Activated T-cell treated with anti-CD3 and anti-CD28 coated beads, Interleukin-2, amount 50 U/mL, for 48 hours (primary cell): ENCODE measurements at places on chromosomes 12 and 14.

DNA sequence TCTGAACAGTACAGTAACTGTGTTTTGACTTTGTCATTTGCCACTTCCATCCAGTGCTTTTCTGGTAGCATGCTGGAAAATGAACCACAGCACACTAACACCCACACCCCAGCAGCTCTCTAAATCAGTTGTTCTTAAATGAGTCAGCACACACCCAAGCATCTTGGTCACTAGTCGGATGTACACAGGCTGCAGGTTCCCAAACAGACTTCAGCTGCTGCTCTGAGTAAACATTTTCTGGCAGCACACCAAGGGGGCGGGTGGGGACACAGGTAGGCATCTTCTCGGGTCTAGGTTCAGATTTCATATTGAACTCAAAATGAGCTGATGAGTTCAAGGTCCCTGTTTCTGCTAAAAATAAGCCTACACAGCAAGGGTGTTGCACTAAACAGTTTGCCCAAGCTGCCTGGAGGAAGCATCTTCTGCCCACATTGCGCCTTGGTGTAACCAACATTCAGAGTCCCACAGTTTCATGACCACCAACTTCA lies 39.8 kb downstream of the IFNG start:
- DNase-seq: peak; percentile 82

- no peak for DNase-seq
Measured at GRCh38 chr12:89844539-89844938, 135.9 kb upstream of the ATP2B1 start.

GRCh38 chr12:2988494-2988893 lies 29.3 kb downstream of the TEAD4 start:
- DNase-seq: no peak

DNA sequence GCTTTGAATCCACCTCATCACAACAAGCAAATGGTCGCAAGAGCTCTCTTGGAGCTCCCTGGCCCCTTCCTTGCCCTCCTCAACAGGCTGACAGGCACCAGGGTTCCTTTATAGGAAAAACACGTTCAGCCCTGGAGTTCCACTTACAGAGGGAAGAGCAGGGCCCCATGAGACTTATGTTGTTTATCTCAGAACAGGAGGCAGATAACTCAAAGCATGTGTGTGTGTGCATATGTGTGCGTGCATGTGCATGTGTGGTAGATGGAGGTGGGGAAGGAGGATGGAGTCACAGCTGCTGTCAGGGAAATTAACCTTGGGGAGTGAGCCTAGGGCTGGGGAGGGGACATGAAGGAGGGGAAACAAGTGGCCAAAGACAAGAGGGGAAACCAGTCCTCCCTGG lies 138.1 kb downstream of the DPF3 start:
- DNase-seq: no peak

GRCh38 chr14:46887144-46887543 lies 235.6 kb upstream of the RPL10L start:
- DNase-seq: no peak

DNA sequence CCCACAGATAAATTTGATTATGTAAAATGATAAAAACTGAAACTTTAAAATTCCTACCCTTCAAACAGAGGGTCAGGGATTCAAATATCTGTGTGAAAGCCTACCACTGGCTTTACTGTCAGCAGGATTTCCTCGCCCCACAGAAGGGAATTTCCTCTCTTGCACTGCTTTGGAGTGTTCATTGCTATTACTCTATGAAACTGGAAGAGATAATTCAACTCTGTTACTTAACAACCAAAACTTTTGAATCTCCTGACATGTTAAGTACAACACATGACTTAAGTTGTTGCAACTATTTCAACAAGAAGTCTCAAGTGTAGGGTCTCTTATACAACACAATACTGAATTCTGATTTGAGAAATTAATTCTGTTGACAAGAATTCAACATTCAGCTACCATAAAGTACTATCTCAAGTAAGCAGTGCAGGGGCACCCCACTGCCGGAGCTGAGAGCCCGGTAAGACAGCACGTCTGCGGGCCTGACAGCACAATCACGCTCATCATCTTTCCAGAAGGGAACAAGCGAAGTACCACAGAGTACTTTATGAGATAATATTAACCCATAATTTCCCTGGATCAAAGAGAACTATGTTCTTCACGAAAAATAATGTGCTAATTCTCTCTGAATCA lies 22.9 kb downstream of the DICER1 start:
- no peak for DNase-seq

DNA sequence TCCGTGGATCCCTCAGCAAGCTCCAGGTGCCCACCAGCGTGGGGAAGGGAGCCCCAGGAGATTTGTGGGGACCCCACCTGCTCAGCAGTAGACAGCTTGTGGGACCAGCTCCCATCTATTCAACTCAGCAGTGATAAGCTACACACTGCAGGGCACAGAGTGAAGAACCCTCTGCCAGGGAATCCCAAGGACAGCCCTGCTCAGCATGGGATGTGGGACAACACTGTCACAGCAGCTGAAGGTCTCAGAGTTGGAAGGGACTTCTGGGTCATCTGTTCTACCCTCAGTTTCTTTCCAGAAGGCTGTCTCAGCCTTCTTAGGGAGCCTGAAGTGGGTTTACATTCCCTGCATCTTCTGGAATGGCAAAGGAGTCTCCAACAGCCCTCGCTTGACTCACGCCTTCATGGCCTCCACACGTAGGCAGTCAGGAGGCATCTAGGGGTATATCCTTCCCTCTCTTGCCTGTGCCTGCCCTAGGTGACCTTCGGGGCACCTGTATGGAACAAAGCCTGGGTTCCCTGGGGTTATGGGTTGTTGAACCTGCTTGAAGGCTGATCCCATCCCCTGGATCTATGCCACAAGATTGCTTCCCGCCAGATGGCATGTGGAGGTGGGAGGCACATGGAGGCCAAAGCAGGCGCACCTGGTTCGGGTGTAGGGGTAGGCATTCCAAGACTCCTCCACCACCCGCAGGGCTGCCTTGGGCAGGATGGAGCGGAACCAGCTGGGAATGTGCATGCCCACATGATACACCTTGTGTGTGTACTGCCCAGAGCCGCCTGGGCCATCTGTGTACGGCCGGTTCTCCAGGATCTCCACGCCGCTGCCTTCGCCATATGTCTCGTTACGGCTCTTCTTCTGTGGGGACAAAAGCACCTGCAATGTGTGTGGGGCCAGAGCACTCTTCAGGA lies 33.0 kb downstream of the ARL6IP4 start:
- DNase-seq: no peak

- no peak for DNase-seq
Measured at GRCh38 chr12:24768415-24768814, 180.5 kb downstream of the BCAT1 start.

GRCh38 chr12:124679533-124680371 lies 112.3 kb upstream of the NCOR2 start:
- DNase-seq: no peak

DNA sequence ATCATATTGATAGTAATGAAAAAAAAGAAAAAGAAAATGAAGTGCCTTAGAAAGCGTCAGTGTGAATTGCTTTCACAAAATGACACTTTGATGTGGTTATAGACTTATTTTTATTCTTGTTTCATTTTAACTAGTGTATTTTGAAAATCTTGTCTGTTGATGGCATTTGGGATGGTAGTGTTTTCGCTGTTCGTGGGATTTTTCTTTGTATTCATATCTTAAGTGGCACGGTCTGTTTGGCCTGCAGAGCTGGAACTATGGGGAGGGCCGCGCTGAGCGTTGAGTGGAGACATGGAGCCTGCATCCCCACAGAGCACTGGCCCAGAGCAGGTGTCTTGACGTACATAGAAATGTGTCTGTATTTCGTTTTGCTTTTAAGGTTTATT lies 61.6 kb downstream of the WDR20 start:
- DNase-seq: peak; percentile 39

DNA sequence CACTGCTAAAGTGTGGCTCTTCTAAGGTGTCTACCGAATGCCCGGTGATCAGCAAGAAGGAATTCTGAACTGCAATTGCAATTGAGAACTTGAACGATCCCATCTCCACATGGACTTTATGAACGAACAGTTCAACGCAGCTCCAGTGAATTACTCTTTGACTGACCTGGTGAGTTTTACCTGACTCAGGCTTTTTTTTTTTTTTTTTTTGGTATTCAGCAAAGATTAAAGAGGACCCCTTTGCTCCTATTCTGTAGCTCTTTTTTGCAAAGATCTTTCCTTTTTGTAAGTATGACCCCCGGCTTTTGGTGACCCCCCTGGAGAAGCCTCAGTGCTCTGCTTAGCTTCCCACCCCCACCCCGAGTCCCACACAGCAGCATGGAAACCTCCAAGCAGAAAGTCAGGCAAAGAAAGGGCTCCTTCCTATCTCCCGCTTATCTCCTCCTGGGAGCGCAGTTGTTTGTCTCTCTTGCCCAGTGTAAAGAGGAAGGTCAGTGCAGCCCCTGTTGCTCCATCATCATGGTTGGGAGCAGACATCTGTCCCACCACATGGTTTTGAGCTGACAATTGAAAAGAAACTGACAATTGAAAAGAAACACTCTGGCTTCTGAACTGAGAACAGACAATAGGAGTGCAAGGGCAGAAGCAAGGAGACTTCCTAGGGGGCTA lies 72.1 kb upstream of the DIO3 start:
- DNase-seq: no peak

- DNase-seq: no peak
Measured at GRCh38 chr14:35406506-35407305, 2.2 kb upstream of the NFKBIA start.

- DNase-seq: no peak
Measured at GRCh38 chr12:10393291-10393690, 3.5 kb upstream of the KLRK1 start.

- no peak for DNase-seq
Measured at GRCh38 chr14:66572826-66573225, 64.9 kb downstream of the GPHN start.

GRCh38 chr12:120286768-120287490 lies 4.8 kb downstream of the RNU4-2 start:
- DNase-seq: no peak

- no peak for DNase-seq
Measured at GRCh38 chr14:61774861-61775260, 12.6 kb downstream of the SNAPC1 start.

GRCh38 chr14:42517806-42518500 lies 911.3 kb downstream of the LRFN5 start:
- DNase-seq: no peak

GRCh38 chr14:64696355-64696857 lies 7.8 kb upstream of the PLEKHG3 start:
- DNase-seq: no peak

DNA sequence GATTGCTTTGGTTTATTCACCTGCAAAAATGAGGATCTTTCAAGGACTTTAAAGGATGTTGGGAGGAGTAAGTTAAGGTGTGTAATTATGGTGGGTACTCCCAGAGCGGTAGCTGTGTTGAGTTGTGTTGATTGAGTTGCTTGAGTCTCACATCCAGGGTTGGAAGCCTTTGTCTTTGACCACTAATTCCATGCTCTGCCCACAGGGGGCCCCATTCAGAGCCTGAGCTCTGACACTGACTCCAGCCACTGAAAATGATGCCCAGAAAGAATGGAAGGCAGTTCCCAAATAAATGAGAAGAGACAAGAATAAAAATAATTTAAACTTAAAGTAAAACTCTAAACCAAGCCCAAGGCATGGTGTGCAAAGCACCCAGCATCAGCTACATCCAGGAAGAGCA lies 237.4 kb upstream of the PWP1 start:
- no peak for DNase-seq

DNA sequence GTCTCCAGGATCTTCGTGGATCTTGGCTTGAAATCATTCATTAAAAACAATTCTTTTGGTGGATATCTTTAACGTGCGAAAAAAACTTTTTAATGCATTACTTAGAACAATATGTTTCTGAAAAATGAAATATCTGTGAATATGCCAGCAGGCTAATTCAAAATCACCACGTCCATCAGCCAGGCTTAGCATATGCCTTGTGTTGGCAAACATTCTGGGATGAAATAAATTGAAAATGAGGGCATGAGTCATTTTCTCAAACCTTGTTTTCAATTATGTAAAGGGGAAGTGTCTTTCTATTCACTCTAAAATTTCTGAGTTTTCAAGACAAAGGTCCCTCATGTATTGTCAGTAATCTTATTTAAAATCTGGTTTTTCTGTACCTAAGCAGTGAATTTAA lies 393.9 kb downstream of the PAWR start:
- DNase-seq: no peak

DNA sequence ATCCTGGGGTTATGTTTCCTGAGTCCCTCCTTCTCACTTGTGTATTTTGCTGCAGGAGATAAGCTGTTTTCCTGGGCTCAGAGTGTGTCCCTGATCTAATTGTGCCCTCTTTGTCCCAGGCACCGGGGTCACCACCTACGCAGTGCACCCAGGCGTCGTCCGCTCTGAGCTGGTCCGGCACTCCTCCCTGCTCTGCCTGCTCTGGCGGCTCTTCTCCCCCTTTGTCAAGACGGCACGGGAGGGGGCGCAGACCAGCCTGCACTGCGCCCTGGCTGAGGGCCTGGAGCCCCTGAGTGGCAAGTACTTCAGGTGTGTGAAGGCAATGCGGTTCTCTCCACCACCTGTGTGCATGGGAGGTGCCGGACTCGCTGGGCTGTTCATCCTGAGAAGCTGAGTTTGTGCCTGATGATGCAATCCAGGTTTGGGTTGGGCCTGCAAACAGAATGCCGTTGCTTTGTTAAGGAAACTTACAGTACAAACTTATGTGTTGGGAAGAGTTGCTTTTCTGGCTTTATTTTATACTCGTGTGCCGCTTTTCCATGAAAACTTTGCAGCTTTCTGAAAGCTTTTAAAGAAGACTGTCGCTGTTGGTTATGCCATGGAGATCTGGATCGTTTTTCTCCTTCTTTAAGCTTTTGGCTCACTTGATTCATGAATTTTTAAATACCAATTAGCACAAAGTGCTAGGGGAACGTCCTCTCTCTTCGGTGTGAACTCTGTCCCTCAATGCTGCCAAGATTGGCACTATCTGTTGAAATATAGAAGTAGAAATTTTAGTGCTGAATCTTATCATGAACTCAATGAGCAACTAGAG lies 27.6 kb downstream of the RDH12 start:
- DNase-seq: no peak

DNA sequence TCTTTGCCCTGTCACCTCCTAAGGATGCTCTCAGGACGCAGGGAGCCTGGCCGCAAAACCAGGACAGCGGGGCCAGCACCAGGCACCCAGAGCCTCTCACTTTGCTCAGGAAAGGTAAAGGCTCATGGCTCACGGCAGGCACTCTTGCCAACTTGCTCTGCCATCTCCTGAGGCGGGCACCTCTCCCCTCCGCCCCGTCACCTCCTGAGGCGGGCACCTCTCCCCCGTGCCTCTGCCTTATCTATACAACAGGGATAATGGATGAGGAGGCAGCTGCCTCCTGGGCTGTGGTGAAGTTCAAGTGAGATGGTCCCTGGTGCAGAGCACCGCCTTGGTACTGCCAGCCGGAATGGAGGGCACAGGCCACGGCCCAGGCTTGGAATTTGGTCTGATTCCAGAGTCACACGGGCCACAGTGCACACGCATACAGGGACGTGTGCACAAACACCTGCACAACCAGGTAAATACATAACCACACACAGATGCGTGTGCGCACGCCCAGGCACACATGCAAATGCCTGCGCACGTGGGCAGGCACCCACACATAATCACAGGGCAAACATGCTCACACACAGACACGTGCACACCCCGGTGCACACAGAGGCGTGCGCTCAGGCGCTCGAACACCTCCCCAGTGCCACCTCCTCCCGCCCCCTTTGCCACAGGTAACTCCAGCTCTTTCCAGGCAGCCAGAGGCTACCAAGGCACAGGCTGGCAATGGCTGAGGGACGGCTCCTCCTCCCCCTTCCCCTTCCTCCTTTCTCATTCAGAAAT lies 11.6 kb downstream of the DEGS2 start:
- no peak for DNase-seq
